Iris pigment epithelial cell (primary cell): ENCODE measurements at places on chromosomes 5 and 9.

- DNase-seq = no peak
Measured at GRCh38 chr5:121719255-121719654, 132.4 kb upstream of the FTMT start.

DNA sequence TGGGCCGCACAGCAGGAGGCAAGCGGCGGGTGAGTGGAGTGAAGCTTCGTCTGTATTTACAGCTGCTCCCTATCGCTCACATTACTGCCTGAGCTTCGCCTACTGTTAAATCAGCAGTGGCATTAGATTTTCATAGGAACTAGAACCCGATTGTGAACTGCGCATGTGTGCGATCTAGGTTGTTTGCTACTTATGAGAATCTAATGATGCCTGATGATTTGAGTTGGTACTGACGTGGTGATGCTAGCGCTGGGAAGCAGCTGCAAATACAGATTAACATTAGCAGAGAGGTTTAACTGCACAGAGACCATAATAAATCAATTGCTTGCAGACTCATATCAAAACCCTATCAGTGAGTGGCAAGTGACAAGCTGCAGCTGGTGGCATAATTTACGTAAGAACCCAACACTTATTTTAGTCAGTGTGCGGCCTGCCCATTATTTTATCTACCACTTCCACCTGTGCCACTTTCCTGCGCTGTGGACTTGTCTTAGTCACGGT lies 133.4 kb upstream of the CDH9 start:
- DNase-seq = no peak

DNA sequence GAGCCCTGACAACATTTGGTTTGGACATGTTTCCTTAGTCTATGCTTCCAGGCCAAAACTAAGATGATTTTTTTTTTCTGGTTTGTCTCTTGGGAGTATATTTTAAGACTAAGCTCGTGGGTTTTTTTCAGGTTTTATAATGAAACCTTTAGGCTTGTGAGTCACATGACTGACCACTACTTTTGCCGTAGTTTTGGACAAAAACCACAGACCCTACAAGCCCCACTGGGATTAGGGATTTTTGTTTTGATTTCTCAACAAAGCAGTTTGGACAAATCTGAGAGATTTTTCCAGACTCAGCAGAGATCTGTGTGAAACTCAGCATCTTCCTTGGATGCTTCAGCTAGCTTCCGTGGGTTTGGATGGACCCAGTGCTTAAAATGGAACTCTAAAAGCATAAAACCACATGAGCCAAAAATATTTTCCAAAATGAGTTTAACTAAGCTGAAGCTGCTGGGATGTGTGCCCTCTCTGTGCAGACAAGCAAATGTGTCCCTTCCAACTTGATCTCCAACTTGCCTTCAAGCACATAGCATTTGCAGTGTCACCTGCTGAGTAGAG lies 70.3 kb upstream of the SMIM15 start:
- no peak for DNase-seq

- DNase-seq = peak; percentile 13
Measured at GRCh38 chr5:42268630-42269029, 154.6 kb upstream of the GHR start.

DNA sequence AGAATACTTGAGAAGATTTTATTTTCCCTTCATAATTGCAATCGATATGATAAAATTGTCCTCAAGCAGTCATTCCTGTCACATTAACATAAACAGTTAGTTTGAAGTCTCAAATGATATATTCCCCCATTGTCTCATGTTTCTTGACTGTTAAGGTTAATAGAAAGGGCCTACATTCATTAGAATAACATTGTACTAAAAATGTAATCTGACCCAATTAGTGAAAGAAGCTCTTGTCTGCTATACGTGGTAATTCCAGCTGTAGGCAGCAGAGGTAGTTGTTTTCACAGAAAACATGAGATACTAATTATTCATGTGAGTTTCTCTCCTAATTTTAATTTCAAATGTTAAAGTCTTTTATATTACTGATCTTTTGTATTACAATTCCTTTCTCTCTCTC lies 25.9 kb upstream of the AP3B1 start:
- DNase-seq = peak; percentile 57

DNA sequence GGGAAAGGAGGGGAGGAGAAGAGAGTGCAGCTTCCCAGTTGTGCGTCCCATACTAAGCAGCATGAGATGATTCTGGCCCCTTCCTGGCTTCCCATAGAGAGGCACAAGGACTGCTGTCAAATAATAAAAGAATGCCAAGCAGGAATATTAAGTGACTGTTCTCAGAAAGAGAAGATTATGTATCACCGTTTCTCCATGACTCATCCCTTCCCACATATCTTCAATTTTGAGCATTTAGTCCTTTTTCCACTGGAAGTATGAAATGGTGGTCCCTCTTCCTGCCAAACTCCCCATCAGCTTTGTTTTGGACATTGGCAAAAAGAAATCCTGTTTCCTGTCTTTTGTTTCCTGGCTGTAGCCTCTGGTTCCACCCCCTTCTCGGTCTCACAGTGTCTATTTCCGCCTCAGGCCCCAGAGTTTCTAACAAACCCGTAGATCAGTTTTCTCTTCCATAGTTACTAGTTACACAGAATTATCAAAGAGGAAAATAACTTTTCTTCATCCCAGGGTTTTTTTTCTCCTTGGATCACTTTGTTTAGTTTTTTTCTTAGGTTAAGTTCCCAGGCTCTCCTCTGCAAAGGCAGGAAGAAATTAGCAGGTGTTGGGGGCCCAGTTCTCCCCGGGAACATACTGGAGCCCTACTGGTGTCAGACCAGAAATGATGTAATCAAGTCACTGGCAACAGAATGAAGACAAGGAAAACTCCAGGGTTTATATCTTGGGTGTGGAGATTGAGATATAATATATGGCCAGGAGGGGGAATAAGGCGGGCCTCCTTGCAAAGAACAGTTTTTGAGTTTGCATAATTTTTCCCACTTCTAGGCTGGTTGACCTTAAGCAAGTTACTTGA lies 26.4 kb upstream of the ARHGAP26 start:
- peak; percentile 47 for DNase-seq

- DNase-seq = no peak
Measured at GRCh38 chr9:20326516-20326915, 295.8 kb downstream of the MLLT3 start.

DNA sequence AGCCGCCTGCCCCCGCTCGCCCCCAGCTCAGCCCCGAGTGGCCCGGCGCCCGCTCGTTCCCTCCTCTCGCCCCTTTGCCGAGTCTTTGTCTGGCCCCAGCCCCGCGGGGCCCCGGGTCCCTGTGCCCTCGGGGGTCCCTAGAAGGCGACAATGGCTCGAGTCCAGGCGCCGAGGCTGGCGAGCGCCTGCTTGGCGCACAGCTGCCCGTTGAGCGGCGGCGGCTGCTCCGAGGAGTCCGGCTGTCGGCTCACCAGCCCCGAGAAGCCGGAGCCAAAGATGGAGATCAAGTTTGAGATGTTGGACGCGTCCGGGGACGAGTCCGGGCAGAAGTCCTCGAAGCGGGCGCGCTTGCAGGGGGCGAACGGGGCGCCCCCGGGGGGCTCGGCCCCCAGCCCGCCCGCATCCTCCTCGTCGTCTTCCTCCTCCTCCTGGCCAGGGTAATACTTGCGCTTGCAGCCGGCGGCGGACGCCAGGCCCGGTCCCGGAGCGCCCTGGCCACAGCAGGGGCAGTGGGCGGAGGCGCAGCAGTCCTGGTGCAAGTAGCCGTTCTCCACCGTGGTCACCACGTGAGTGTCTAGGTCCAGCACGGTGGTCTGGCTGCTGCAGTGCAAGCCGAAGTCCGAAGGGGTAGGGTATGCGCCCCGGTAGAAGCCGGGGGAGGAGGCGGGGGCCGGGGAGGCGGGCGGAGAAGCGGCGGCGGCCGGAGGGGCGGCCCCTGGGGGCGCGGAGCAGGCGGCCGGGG lies 1.2 kb downstream of the IER5L start:
- peak; percentile 62 for DNase-seq

DNA sequence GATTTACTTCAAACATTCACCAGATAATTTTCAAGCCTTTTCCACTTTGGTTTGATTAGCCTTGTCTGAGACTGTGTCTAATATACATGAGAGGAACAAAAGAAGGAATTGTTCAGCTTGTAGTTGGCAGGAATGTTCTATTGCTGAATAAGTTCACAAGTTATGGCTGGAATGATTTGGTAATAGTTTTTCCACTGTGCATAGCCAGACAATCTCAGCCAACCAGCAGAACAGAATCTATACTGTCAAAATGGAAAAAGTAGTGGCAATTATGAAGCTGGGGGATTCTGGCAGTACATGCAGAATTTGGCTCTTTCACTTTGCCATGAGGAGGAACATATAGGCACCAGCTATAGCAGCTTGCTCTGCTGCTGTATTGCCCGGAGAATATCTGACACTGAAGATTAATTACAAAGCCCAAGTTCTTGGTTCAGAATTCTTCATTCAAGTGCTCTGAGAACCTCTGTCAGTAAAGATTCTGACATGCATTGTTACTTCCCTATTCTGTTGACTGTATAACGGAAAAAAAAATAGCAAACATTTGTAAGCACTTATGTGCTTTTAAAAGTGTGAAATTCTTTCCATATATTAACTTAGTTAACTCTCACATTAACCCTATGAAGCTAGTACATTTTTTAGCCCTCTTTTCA lies 150.6 kb downstream of the PRR16 start:
- DNase-seq = peak; percentile 87

- peak; percentile 22 for DNase-seq
Measured at GRCh38 chr5:81393783-81394718, at the start of gene ACOT12. Gene ACOT12, minus strand, starts transcription at chr5:81394134. Its CDS starts 20 bp downstream, at chr5:81394114.
